ENCODE measurements at places on chromosomes 6 and 20.

- no peak for DNase-seq
Measured at GRCh38 chr6:104017410-104018381, 842.0 kb downstream of the HACE1 start.

GRCh38 chr6:85464260-85464644, 14.4 kb downstream of the NT5E start:
- DNase-seq = no peak

GRCh38 chr6:25064006-25064405, 128.2 kb upstream of the RIPOR2 start:
- DNase-seq = no peak

DNA sequence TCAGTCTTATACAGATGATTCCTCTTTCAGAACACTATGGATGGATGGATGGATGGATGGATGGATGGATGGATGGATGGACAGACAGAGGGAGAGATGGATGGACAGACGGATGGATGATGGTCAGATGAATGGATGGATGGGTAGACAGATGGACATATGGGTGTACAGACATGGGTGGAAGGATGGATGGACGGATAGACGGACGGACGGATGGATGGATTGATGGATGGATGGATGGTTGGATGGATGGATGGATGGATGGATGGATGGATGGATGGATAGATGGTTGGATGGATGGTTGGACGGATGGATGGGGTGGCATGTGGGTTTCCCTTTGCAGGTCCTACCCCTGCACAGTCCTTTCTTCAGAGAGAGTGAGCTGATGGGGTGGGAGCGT, 320.7 kb downstream of the CDH4 start:
- no peak for DNase-seq

- DNase-seq = peak; percentile 11
Measured at GRCh38 chr6:32947552-32948465, 5.1 kb downstream of the HLA-DMA start.

GRCh38 chr6:27251606-27252251, 4.2 kb downstream of the PRSS16 start:
- DNase-seq = peak; percentile 11

GRCh38 chr20:38885357-38885756, 40.9 kb upstream of the FAM83D start:
- DNase-seq = no peak

DNA sequence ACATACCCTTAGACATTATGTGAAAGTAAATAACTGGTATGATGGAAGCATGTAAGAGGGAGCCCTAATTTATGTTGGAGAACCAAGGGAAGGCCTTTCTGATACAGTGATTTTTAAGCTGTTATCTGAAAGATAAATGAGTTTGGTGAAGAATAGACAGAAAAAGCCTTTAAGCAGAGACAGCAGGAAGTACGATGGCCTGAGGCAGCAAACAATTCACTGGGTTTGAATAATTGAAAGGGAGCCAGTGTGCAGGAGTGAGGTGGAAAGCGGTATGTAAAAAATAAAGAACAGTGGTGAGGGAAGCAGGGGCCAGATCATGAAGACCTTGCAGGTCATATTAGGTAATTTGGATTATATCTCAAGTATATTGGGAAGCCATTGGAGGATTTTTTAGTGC, 4.1 kb upstream of the RAB23 start:
- no peak for DNase-seq

- no peak for DNase-seq
Measured at GRCh38 chr6:63797721-63798120, 162.1 kb downstream of the PHF3 start.

- no peak for DNase-seq
Measured at GRCh38 chr20:32621891-32622584, 36.9 kb upstream of the NOL4L start.

GRCh38 chr20:41425180-41425884, 58.7 kb upstream of the EMILIN3 start:
- no peak for DNase-seq

DNA sequence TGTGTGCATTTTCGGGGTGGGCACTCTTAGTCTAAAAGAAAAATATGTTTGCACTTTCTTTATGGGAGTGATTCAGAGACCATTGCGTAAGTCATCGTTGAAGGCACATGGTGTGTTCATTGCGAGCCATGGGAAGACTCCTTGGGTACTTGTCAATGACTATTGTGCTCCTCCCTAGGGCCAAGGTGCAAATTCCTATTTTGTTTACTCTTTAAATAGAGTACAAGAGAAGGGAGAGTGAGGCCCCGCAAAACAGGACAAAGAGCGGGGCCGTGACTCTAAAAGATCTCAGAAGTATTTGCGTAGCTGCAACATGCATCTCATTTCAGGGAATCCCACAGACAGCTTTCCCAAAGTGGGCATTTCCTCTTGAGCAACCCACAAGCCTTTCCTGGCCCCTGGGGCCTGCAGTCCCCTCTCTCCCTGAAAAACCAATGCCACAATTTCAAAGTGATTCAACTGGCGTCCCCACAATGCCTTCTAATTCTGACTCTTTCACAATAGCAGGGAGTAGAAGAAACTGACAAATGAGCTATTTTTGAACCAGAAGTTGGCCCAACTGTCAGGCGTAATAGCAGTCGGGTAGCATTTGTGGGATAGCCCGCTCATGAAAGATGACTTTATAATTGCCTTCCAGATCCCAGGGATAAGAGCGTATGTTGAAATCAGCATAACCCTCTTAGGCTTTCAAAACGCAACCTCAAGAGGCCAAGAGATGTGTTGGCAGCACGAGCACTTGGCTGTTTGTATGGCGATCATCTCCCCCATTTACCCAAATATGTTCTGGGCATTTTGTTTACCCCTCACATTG, 277.9 kb upstream of the BMP2 start:
- DNase-seq = no peak

GRCh38 chr20:45863543-45864470, 6.4 kb downstream of the ZSWIM3 start:
- no peak for DNase-seq

- DNase-seq = no peak
Measured at GRCh38 chr6:168133168-168133561, 54.2 kb upstream of the FRMD1 start.

DNA sequence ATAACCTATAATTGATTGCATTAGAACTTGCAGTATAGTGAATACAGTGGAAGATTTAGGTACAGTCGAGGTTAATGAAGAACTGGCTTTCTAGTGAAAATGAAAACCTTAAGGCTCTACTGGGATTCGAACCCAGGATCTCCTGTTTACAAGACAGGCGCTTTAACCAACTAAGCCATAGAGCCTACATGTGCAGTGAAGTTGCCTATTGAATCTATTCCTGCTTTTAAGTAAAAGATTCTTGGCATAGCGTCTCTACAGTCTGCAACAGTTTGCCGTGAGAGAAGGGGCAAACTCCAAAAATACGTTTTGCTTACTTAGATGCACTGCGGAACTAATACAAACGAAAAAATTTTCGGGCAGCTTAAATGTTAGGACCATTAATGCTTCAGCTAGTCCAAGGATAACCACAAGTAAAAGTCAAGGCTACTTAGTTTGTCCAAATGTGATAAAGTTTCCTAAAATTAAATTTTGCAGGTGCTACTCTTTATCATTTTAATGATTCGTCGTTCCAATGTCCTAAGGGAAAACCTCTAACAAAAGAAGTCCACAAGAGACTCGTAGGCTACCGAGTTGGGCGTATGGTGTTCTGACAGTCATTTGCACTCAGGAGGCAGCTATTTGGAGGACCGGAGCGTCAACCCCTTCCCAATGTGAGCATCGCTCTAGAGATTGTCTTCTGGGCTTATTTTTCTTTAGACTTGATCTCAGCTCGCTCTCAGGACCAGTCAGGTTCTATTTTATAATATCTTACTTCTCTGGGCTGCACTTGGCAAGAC, 31.3 kb upstream of the ZSCAN23 start:
- DNase-seq = peak; percentile 78

DNA sequence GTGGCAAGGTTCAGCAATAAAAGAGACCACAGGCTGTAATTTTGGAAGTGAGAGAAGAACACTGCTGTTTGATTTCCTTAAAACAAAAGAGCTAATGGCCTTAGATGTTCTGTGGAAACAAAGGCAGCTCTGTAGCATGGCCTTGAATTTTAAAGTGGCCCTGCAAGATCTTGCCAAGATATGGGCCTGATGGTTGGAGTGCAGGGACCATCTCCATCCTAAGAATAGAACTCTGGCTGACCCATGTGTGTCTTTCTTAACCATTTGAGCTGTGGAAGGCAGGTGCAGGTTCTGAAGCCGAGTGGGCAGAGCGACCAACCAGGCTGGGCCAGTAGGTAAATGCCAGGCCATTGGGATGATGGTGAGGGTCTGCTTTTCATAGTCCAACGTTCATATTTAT, 73.8 kb upstream of the VSTM2L start:
- DNase-seq = no peak

DNA sequence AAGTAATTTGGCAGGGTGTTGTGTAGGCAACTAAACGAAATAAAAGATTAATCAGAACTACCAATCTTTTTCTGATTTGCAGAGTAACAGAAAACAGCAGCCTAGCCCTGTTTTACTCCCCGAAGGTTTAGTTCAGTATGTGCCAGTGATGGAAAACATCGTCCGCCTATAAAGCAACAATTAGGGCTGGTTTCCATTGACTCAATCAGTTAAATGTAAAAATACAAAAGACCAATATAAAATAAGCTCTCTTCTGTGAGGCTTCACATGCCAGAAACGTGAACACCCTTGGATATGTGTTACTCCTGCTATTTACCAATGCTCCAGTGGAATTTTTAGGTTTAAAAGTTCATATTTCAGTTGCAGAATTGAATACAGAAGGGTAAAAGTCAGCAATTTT, 210.5 kb upstream of the RSPO3 start:
- DNase-seq = no peak

DNA sequence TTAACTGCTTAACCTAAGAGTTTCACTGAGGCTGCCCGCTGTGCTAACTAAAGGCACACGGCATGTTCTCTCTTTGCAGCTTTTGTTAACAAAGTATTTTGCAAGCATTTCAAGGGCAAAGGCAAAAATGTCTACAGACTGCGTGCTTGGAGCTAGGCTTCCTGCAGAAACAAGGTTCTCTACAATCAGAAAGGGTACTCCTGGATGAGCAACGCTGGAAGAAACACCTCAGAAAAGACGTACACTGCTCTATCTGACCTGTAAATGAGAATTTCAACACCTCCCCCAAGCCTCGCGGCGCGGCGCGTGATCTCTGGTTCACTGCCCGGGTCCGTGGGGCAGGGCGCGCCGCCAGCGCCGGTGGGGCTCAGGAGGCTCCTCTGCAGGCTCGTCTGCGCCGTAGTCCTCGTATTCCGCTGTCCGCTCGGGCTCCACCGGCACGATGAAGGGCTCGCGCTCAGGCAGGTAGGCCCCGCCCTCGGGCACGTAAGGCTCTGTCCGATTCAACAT, 120.9 kb downstream of the COL12A1 start:
- DNase-seq = no peak

DNA sequence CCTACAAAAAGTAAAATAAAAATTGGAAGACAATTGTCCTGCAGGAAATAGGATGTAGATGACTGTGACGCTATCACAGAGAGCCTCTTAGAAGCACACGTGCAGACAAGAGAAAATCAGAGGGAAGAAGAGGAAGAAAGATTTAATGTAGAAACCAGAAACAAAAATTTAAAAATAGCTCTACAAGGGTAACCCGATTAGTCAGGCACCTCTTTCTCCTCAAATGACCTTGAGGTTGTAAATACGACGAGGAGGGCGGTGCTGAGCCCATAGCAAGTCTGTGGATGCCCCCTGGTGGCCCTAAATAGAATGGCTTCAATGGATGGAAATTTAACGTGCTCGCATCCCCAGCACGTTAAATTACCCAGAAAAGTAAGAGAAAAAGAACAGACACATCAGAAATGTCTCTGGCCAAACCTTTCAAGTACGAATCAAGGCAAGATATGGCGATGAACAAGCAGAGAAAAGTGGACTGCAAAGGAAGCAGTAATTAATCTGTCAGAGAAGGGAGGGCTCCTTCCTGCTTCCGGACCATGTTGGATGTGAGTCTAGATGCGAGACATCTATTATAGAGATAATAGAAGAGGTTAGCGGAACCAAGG, 4.2 kb upstream of the PRPH2 start:
- DNase-seq = peak; percentile 79

DNA sequence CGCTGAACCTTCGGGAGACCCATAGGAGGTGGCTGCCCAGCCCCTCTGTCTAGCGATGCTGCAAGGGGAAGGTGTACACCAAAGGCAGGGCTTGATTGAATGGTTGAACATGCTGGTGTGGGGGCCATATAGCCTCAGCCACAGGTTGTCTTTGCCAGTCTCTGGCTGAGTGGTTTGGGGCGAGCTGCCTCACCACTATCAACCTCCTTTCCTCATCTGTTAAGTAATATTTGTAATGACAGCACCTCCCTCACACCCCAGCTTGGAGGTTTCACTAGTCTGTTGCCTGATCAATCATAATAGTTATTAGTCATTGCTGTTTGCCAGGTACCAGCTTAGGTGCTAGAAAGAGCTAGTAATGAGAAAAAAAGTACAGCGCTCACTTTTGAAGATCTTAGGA, 11.8 kb upstream of the ZNF831 start:
- no peak for DNase-seq

DNA sequence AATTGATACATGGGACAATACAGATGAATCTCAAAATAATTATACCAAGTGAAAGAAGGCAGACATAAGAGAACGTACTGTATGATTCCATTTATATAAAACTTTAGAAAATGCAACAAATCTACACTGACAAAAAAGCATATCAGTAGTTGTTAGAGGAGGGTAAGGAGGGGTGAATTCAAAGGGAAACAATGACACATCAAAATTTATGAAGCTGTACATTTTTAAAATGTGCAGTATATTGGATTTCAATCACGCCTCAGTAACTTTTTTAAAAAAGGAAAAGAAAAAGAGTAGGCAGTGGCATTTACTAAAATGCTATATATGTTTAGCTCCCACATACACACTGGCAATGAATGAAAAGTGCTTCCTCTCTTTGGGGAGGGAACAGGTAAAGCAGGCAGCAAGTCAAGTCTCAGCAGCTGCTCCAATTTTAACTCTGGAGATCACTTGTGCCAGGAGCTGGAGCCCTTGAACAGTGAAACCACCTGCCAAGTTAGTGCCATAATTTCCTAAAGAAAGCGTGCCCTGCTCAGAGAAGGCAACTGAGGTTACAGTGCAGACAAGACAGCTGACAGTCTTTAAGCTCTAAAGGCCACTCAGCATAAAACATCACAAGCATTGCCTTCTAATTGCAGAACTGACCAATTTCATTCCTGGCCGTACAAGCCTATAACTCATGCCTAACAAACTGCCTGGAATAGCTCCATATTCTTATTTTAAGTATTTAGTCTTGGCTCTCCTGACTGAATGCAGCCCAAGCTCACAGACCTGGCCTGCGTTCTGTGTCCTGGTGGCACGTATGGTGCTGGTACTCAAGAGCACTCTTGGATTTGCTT, 10.9 kb downstream of the FKBP1A start:
- DNase-seq = no peak

- peak; percentile 50 for DNase-seq
Measured at GRCh38 chr6:30357678-30358540, 13.0 kb downstream of the RPP21 start.
